ENCODE measurements at places on chromosomes 4 and X.

GRCh38 chrX:53547668-53548067, 113.5 kb upstream of the HSD17B10 start:
- DNase-seq = no peak

DNA sequence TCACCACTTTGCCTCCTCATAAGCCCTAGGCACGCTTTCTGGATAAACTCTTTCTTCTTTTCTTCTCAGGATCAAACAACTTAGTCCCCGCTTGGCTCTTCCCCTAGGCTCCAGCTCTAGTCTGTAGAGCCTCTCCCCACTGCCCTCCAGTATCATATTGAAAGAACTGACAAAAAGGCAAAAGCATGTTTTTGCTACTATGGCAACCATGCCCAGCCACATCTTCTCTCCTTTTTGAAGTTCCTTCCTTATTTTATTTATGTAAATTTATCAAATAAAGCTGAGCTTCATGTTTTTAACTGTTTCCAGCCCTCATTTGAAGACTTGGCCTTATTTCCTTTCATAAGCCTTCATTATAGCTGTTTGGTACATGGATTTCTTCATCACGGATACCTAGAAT, 86.0 kb upstream of the LIMCH1 start:
- DNase-seq = no peak

GRCh38 chr4:141686879-141687278, 50.5 kb downstream of the IL15 start:
- no peak for DNase-seq

DNA sequence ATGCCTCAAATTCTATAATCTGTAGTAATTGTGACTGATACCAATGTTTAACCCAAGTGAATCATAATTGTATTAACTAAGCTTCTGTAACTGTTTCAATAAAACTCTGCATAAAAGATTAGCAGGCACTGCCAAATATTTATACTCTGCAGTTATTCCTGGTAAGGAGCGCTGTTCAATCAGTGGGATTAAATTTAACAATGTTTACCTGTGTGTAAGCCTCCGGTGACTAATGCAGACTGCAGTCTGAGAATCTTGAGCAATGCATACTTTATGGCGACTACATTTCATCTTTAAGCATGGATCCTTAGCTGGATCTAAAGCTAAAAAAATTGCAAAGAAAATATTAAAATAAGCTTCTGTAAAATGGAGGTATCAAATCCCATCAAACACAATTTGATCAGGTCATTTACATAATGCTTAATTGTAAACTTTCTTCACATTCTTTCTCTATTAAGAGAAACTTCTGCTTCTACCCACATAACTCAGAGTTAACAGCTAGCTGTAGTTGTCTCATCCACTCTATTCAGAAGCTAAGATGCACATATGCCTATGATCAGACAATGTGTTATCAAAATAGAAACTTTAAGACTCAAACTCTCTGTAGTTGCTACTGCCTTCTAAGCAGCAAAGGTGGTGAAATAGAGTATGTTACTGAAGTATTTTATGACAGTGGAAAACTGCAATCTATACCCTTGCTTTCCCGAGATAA, 234.0 kb downstream of the SPOCK3 start:
- DNase-seq = no peak

- no peak for DNase-seq
Observed at GRCh38 chrX:32155044-32155638, 1056.2 kb downstream of the DMD start.

- DNase-seq = no peak
Observed at GRCh38 chr4:7427361-7427760, 7.4 kb downstream of the PSAPL1 start.

DNA sequence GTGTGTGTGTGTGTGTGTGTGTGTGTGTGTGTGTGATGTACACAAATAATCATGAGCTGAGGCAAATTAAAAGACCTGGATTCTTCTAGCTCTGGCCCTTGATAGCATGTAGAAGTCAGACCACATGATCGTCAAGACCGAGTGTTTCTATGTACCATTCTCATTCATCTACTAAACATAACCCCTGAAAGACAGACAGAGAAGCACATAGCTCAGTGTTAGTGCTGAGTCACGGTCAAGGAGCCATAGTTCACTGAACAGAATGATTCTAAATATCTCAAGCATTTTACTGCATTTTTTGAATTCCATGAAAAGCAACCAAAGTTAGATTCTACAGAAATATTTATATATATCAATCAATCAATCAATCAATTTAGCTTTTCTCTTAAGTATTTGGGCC, 412.3 kb upstream of the CXorf51A start:
- DNase-seq = no peak

GRCh38 chr4:94582517-94582916, 130.8 kb downstream of the PDLIM5 start:
- no peak for DNase-seq

- DNase-seq = no peak
Observed at GRCh38 chr4:145868637-145869409, 69.8 kb downstream of the ZNF827 start.

DNA sequence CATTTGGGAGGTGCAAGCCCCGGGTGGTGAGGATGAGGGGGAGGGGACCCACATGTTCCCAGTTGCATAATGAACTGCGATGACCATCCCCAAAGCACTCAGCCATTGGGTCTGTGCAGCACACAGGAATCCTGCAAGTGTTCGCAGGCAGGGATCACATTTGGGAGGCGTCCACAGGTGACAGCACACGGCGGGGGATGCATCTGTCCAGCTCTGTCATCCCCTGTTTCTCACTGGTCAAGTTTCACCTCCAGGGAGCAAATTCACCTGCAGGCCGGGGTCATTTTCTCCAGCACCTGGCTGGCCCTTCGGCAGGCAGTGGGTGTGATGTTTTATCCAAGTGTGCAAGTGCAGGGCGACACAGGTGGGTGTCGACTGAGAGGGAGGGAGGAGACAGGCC, 33.3 kb upstream of the SORCS2 start:
- no peak for DNase-seq

DNA sequence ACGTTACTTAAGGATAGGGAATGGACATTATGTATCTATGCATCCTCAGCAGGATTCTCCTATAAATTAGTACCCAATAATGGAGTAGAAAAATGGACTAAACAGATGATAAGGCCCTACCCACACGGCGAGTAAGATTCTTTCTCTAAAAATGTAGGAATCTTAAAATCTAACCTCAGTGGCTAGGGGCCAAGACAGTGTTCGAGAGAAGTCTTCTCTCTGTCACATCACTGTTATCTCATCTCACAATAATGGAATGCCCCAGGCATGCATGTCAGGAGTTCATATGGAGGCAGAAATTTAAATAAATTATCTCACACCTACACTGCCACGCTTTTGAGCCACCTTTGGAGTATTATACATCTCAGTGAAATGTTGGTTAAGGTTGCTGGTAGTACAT, 132.9 kb downstream of the LDB2 start:
- DNase-seq = no peak

- DNase-seq = no peak
Observed at GRCh38 chr4:141686146-141686775, 49.9 kb downstream of the IL15 start.

- DNase-seq = no peak
Observed at GRCh38 chr4:48844843-48845242, 14.0 kb downstream of the OCIAD1 start.

GRCh38 chr4:244471-244870, 60.8 kb downstream of the ZNF732 start:
- peak; percentile 20 for DNase-seq

GRCh38 chr4:149031399-149031798, 589.2 kb upstream of the NR3C2 start:
- DNase-seq = no peak

DNA sequence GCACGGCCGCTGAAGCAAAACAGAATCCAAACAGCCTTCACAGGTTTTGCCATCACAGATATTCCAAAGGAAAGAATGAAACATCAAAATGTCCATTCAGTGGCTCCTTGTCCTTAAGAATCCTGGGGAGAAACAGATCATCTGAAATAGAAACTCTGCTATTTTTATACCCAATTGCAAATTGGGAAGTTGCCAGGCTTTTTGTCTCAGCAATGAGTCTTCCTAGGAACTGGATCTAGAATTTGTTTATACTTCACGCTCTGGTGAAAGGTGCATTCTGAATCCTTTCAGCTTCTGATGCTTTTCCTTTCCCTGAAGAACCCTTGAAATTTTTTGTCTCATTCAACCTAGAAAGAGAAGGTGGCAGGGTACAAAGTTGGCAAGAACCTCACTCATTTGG, 218.9 kb downstream of the FBXW7 start:
- DNase-seq = no peak

DNA sequence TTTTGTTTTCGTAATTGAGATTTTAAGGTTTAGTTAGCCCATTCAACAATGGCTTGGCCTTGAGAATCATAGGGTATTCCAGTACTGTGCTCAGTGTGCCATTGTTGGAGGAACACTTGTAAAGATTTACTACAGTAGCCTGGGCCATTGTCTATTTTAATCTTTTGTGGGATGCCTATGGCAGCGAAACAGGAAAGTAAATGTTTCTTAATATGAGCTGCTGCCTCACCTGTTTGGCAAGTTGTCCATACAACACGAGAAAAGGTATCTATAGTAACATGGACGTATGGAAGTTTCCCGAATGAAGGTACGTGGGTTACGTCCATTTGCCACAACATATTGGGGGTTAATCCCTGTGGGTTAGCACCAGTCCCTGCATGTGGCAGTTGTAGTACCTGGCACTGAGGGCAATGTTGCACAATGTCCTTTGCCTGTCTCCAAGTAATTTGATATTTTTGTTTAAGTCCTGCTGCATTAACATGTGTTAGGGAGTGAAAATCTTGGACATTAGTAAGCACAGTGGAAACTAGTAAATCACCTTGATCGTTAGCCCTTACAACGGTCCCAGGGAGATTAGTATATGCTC, 38.6 kb upstream of the AADAT start:
- DNase-seq = no peak

DNA sequence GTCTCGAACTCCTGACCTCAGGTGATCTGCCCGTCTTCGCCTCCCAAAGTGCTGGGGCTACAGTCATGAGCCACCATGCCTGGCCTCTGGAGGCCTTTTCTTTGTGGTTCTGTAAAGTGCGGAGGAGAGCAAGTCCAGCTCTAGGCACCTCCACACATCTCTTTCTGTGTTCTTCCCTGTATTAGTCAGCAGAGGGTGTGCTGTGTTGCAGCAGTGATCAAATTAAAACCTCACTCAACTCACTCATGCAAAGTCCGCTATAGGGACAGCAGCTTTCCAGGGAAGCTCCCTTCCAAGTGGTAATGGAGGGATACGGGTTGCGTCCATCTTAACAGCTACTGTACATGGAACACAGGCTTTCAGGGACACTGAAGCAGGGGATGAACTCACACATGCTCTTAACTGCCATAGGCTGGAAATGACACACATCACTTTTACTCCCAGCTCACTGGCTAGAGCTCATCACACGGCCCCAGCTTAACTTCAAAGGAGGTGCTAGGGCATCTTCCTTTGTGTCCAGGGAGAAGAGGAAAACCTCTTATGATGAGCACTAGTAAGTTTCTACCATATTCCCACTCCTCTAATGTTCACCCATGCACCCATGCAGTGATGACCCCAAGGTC, 36.0 kb upstream of the CCNG2 start:
- DNase-seq = no peak

- DNase-seq = no peak
Observed at GRCh38 chr4:625631-626161, 323 bp downstream of the PDE6B start.

DNA sequence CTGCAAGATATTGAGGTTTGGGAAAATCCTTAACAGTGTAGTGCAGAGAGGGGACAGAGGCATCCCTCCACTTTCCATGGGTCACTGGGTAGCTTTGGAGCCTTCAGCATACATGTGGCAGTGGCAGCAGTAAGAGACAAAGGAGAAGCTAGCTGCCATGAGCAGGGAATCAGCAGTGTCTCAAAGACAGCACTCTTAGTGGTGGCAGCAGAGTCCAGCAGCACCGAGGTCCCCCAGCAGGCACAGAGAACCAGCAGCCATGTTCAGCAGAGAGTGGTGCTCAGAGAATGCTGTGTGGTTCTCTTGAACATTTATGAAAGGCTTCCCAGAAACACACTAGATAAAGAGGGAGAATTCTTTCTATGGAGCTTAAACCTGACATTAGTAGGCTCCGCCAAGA, 308.5 kb downstream of the CENPC start:
- no peak for DNase-seq

GRCh38 chr4:151207186-151207585, 69.8 kb upstream of the PRSS48 start:
- no peak for DNase-seq

- no peak for DNase-seq
Observed at GRCh38 chr4:93659629-93660028, 168.9 kb upstream of the ATOH1 start.

DNA sequence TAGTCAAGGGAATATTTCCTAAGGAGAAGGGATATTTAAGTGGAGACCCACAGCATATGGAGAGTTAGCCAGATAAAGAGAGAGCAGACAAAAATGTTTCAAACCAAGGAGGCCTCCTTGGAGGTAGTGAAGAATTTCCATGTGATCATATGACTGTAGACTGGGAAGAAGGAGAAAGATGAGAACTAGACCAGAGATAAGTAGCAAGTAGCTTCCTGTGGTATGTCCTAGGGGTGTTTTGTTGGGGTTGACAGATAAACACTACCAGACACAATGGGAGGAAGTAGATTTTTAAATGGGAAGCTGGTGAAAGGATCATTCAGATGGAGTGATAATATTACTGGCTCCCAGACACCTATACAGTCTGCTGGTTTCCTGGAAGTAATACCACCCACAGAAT, 13.6 kb downstream of the SYAP1 start:
- DNase-seq = no peak

GRCh38 chr4:127730142-127730913, at the start of gene SLC25A31:
SLC25A31 (plus strand) TSS chr4:127730400; CDS start chr4:127730546, 146 bp downstream.
- no peak for DNase-seq

GRCh38 chr4:85544751-85545150, 69.8 kb downstream of the ARHGAP24 start:
- DNase-seq = no peak

DNA sequence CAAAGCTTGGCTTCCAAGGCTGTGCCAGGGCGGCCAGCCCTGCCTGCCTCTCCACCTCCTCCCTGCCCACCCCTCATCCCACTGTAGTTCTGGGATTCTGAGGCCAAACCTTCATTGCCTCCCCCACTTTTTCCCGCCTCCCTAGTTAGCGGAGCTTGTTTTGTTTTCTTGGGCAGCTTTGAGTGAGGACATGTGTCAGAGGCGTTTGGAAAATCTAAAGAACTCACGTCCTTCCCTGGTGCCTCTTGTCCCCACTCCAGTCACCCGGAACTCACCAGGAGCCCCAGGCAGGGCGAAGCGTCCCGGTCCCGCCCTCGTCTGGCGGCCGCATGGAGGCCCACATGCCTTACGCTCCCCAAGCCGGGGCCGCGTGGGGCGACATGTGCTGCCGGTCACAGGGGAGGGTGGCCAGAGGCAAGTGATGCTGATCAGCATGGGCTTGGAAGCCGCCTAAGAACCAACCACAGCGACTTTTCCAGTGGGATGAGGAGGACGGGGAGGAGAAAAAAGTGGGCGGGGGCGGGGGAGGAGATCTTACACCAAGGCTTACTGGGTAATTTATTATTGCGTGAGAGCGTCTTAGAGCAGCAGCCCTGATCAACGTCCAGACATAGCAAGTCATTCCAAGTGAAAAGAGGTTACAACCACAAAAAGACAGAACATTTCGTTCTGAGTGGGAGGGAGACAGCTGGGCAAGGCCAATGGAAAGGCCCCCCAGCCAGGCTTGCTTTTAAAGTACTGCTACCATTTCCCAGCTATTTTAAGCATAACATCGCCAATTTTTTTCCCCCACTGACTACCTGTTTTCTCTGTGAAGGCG, 48.5 kb downstream of the PRPS1 start:
- DNase-seq = peak; percentile 40

Measured in activated T-helper 1 cell treated with anti-CD3 and anti-CD28 coated beads, Interleukin-12 subunit alpha, Interleukin-12 subunit beta, Interleukin-2, Interleukin-4 antibody, amounts not matched to agents 30 ng/mL and 10 ng/mL and 1 ng/mL, durations not matched to agents 14 hours and 24 hours and 36 hours (primary cell).